Neural crest cell (in vitro differentiated cells): ENCODE measurements at places on chromosomes 4 and X.

- H3K27ac ChIP-seq = no peak overlapping the region
- peaks cover 6% of the 10 kb centered on the region for H3K4me1 ChIP-seq
- peaks cover 2% of the 10 kb centered on the region for H3K27me3 ChIP-seq
- DNase-seq = no peak
- H3K36me3 ChIP-seq = no peaks in the 10 kb centered on the region
These were observed 8.2 kb downstream of the ARHGAP4 start for GRCh38 chrX:153917869-153918268.

DNA sequence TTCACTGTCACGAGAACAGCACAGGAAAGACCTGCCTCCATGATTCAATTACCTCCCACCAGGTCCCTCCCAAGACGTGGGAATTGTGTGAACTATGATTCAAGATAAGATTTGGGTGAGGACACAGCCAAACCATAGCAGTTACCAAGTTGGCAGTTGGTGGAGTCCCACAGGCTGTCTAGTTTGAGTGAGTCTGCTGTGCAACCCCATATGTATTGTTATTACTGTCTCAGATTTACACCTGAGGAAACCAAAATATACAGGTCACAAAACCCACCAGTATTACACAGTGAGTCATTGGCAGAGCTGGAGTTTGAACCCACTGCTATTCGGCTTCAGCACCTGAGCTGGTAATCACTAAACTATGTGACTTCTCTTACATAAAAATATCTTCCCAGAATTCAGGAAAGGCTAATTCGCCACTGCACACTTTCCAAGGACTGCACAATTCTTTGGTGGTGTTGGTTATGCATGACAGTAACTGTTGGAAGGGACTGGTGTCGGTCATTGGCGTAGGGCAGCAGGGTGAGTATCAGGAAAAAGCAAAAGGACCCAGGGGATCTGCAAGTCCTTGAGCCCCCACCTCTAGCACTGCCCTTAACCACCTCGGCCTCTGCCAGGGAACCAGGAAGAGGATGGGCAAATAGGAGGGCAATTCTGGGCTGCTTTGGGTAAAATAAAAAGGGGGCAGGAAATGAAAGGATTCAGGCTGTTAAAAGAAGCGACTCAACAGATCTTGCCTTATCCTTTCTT lies 110.1 kb downstream of the USP46 start:
- H3K27ac ChIP-seq = no peak overlapping the region
- peaks cover 15% of the 10 kb centered on the region for H3K4me1 ChIP-seq
- H3K27me3 ChIP-seq = peaks cover 6% of the 10 kb centered on the region
- no peak for DNase-seq
- no peaks in the 10 kb centered on the region for H3K36me3 ChIP-seq
- H3K4me3 ChIP-seq = no peak overlapping the region

DNA sequence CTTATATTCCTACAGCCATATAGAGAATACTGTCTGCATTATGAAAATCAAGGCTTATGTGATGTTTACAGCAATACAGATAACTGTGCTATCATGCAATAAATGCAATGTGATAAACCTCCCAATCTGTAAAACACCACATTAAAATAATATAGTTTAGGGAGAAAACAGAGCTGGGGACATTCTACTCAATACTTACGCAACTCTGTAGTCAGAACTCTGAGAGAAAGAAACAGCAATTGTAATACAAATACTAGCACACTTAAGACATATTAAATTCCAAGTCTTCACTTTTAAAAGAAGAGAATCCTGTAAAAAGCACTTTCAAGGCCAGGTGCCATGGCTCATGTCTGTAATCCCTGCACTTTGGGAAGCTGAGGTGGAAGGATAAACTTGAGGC lies 61.4 kb downstream of the ANKRD17 start:
- no peak for DNase-seq
- H3K36me3 ChIP-seq = peaks cover 6% of the 10 kb centered on the region
- no peak overlapping the region for H3K27ac ChIP-seq
- no peak overlapping the region for H3K4me3 ChIP-seq
- peaks cover 21% of the 10 kb centered on the region for H3K4me1 ChIP-seq

DNA sequence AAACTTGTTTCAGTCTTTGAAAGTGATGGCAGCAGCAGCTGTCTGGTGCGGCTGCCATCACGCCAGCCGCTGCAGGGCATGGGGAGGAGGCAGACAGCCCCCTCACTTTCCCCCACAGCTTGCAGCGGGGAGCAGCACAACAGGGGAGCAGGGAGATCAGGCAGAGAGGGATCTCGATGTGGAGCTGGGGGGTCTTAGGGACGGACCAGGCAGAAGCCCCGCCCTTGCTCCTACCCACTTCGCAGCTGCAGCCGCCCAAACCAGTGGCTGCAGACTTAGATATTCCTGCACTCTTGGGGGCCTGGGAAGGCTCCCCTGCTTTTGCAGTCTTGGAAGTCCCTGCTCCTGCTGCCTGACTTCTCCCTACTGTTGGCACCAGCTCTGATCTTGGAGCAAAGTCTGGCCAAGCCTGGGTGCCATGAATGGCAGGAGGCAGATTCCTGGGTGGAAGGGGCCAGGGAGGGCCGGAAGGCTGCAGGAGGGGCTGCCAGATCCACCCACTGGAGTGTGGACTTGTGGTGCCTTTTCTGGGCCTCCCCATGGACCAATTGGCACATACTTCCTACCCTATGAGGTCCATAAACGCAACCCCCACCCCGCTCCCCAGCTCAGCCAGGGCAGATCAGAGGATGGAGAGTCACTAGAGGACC lies 14.0 kb upstream of the MFAP3L start:
- no peaks in the 10 kb centered on the region for H3K27me3 ChIP-seq
- no peaks in the 10 kb centered on the region for H3K36me3 ChIP-seq
- DNase-seq = no peak
- H3K27ac ChIP-seq = no peak overlapping the region
- no peaks in the 10 kb centered on the region for H3K4me1 ChIP-seq
- H3K4me3 ChIP-seq = no peak overlapping the region

GRCh38 chrX:40663880-40664630 lies 16.7 kb upstream of the CXorf38 start:
- H3K36me3 ChIP-seq = peaks cover 19% of the 10 kb centered on the region
- no peak overlapping the region for H3K4me3 ChIP-seq
- no peaks in the 10 kb centered on the region for H3K27me3 ChIP-seq
- no peak overlapping the region for H3K27ac ChIP-seq

- H3K27ac ChIP-seq = no peak overlapping the region
- H3K4me3 ChIP-seq = no peak overlapping the region
These were observed 31.1 kb downstream of the CEP44 start for GRCh38 chr4:174314770-174315169.

DNA sequence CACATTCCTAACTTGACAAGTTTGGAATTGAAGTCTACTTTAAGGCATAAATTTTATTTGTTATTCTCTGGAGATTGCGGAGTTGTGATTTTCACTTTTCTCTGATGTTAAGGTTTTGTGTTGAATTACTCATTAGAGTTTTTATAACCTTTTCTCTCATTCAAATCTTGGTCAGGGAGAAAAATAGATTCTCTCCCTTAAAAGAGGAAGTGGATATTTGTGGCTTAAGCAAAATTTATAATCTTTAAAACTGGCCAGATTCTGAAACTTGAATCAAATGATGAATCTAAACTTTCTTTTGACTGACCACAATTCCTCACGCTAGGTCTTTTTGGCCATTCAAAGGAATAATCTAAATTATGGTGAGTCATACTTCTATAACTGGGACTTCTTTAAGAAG lies 361.4 kb downstream of the TEX13C start:
- H3K4me1 ChIP-seq = no peaks in the 10 kb centered on the region
- no peaks in the 10 kb centered on the region for H3K27me3 ChIP-seq
- no peak overlapping the region for H3K27ac ChIP-seq
- H3K36me3 ChIP-seq = no peaks in the 10 kb centered on the region
- no peak overlapping the region for H3K4me3 ChIP-seq

DNA sequence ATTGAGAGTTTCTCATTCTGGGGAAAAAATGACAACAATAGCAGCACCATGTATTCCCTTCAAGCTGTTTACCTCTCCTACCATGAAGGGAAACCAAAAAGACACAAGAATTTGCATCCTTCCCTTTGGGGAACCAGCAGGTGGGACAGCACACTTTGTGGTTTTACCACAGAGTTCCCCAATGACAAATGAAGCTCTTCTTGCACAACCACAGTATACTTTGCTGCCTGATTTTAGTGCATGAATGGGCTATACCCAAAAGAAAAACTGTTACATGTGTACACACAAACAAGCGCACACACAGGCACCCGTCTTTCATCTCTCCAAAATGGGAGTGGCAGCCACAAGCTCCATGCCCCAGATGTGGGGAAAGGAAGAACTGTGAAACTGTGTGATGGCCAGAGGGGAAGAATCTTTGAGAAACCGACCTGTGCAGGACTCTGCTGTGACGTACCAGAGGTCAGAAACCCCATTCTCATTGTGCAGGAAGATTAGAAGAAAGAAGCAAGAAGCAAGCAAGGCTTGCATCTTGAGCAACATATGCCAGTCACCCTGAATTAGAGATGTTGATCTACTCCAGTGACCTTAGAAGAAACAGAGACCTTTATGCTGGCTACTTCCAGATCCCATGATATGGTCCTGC lies 2.7 kb upstream of the MAML3 start:
- no peak overlapping the region for H3K27ac ChIP-seq
- no peaks in the 10 kb centered on the region for H3K36me3 ChIP-seq
- DNase-seq = no peak
- H3K27me3 ChIP-seq = no peaks in the 10 kb centered on the region

- no peak overlapping the region for H3K4me3 ChIP-seq
- H3K27ac ChIP-seq = no peak overlapping the region
- no peak for DNase-seq
These were observed 64.9 kb downstream of the PRSS12 start for GRCh38 chr4:118287711-118288451.

DNA sequence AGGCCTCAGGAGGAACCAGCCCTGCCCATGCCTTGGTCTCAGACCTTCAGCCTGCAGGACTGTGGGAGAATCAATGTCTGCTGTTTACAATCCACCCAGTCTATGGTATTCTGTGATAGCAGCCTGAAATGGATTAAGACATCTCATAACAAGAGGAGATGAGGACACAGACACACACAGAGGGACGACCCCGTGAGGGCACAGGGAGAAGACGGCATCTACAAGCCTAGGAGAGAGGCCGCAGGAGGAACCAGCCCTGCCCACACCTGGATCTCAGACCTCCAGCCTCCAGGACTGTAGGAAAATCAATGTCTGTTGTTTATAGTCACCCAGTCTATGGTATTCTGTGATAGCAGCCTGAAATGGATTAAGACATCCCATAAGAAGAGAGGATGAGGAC lies 3.3 kb downstream of the SLC25A6 start:
- H3K4me3 ChIP-seq = peak overlapping the region; percentile 86
- peaks cover 34% of the 10 kb centered on the region for H3K36me3 ChIP-seq
- H3K4me1 ChIP-seq = peaks cover 17% of the 10 kb centered on the region
- no peak overlapping the region for H3K27ac ChIP-seq

- no peak for DNase-seq
- H3K27me3 ChIP-seq = peaks cover 40% of the 10 kb centered on the region
- H3K4me1 ChIP-seq = no peaks in the 10 kb centered on the region
These were observed 147.8 kb upstream of the ZIC3 start for GRCh38 chrX:137418086-137418485.

DNA sequence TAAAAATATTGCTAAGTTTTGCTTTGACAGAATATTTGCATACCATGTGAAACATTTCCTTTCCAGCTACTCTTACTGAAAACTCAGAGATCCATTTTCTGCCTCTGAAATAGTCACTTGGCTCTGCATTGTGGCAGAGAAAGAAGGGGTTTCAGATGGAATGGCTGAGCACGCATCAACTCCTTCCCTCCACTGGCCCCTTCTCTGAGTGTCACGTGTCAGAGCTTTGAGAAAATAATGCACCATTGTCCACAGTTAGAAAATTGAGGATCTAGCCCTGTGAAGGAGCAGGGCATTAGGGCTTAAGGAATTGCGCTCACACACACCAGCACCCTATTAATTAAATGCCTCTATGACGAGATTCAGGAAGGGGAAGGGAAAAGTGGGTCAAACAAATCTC lies 78.8 kb upstream of the FAT4 start:
- no peak for DNase-seq
- peaks cover 12% of the 10 kb centered on the region for H3K4me1 ChIP-seq
- no peak overlapping the region for H3K27ac ChIP-seq
- H3K27me3 ChIP-seq = no peaks in the 10 kb centered on the region

GRCh38 chr4:1208266-1208961 lies 36.0 kb upstream of the SPON2 start:
- no peak for DNase-seq
- no peaks in the 10 kb centered on the region for H3K27me3 ChIP-seq
- no peak overlapping the region for H3K27ac ChIP-seq
- no peaks in the 10 kb centered on the region for H3K4me1 ChIP-seq
- no peak overlapping the region for H3K4me3 ChIP-seq
- H3K36me3 ChIP-seq = no peaks in the 10 kb centered on the region

GRCh38 chr4:152032722-152033131 lies 271.9 kb upstream of the GATB start:
- DNase-seq = no peak
- no peaks in the 10 kb centered on the region for H3K4me1 ChIP-seq
- no peaks in the 10 kb centered on the region for H3K36me3 ChIP-seq
- no peak overlapping the region for H3K4me3 ChIP-seq
- no peaks in the 10 kb centered on the region for H3K27me3 ChIP-seq

DNA sequence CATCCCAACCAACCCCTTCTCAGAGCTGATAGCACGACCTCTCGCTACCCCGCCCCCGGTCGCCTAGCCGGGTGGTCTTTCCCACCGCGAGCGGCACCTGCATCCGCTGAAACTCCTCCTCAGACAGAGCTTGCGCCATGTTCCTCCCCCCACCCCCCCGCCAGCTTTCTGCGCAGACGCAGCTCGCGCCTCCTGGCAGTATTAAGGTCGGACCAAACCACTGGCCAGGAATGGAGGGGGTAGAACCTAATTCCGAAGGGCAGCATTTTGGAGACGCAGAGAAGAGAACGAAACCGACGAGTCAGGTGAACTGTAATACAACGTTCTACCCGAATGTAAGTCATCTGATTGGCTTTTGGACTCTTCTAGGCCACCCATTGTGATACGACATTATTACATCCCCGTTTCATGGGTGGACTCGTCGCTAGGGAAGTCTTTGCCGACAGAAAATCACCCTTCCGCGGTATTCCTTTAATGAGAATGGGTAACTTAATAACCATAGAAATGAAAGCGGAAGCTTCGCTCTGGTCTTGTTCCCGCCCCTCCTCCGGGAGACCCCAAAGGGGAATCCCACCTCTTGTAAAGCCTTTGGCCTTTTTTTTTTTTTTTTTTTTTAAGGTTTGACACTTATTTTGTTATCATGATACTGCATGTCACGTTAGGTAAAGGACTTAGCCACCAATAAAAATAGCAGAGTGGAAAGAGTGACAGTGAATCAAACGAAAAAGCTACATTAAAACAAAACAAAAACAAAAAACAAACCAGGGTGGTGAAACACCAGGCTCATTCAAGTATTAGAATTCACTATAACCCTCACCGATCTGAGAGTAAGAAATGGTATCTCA lies at the start of gene GRIPAP1:
TSS of gene GRIPAP1 (minus strand) at position 174 of the 845 bp plus-strand sequence. CDS start at position 139, 35 bp downstream.
- H3K4me1 ChIP-seq = peaks cover 23% of the 10 kb centered on the region
- H3K4me3 ChIP-seq = peak within 1 kb of the TSS; percentile 99
- H3K27me3 ChIP-seq = no peaks in the 10 kb centered on the region
- peak within 1 kb of the TSS; percentile 99 for H3K27ac ChIP-seq
- peaks cover 10% of the 10 kb centered on the region for H3K36me3 ChIP-seq

GRCh38 chr4:120816296-120816965 lies 106.1 kb downstream of the PRDM5 start:
- peaks cover 10% of the 10 kb centered on the region for H3K36me3 ChIP-seq
- H3K4me1 ChIP-seq = peaks cover 5% of the 10 kb centered on the region
- DNase-seq = no peak
- no peak overlapping the region for H3K27ac ChIP-seq
- H3K27me3 ChIP-seq = no peaks in the 10 kb centered on the region
